Breast epithelium (tissue), 4 donors: ENCODE measurements at places on chromosomes 2 and 18.

DNA sequence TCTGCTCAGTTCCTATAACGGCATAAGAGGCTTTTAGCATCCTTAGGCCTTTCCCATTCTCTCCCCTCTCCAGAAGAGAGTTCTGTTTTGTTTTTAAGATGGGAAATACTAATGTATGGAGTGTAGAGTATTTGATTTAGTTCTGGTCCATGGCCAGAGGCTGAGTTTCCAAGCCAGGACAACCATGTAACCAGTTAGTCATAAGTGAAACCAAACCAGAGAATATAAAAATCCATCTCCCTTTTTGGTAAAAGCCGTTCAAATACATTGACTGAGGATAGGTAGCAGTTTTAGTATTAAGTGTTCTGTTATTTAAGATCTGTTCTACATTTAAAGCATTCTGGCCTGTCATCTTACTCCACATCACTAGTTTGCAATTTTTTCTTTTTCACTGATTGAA lies 3.1 kb downstream of the PSMD1 start:
- DNase-seq = no peak

DNA sequence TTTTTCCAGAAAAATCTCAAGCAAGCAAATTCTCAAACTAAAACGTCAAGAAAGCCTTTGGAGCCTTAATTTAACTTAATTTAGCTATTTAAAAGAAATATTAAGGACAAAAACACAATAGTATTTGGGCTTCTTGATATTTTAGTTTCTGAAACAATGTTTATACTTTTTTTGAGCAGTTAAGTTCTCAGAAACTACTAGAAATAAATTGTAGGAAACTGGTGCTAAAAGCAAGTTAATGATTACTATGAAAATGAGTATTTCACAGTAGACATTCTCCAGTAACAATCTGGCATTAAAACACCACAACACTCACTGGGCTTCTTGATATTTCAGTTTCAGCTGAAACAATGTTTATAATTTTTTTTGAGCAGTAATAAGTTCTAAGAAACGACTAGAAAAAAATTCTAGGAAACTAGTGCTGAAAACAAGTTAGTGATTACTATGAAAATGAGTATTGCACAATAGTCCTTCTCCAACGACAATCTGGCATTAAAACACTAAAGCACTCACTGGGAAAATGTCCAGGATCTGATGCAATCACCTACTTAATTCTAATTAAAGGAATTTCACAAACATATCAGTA lies 45.1 kb downstream of the TRAK2 start:
- no peak for DNase-seq

GRCh38 chr2:219645631-219646527 lies 18.4 kb downstream of the SLC4A3 start:
- DNase-seq = no peak

GRCh38 chr2:144493027-144493809 lies 26.7 kb downstream of the ZEB2 start:
- DNase-seq = no peak

- no peak for DNase-seq
Observed at GRCh38 chr2:102540882-102541281, 67.9 kb downstream of the SLC9A4 start.

DNA sequence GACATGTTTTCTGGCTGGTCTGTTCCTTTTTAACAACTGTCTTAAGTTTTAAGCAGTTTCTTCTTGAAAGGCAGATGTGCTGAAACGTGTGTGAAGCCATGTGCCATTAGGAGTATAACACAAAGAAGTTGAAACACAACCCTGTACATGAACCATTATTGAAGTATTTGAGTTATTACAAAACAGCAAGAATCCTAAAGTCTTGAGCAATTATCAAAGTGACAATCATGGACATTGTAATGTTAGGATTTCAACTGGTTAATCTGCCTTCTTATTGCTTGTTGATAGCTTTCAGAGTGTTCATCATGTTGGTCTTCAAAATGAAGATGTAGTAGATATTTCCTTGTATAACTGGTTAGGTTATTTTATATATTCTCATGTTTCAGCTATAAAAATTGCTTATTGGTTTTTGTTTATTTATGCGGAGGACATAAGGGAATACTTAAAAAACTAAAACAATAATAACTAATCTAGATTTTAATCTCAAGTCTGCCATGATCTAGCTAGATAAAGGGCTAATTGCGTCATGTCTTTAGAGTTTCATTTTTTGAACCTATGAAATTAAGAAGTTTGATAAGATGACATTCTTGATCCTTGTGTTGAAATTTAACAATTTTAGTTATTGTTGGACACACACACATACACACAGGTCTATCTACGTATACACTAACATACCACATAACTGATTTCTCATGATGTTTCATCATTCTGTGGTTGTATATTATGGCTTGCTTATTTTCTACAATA lies 21.1 kb downstream of the PPP1R1C start:
- DNase-seq = no peak

DNA sequence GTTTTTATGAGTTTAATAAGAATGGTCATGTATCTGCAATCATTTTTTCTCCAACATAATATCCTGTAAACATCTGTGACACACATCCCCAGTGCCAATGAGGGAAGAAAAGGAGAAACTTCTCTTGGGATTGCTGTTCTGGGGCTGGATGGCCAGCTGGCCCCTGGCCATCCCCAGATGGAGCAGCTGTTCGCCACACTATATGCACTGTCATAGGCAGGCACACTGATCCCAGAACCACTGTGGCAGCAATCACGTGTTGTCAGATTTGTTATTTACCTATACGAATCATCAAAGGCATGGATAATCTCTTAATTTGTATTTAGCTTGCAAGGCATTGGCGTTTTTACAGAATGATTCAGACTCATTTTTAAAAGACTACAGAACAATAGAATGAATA lies 167.6 kb upstream of the ACAA2 start:
- no peak for DNase-seq

DNA sequence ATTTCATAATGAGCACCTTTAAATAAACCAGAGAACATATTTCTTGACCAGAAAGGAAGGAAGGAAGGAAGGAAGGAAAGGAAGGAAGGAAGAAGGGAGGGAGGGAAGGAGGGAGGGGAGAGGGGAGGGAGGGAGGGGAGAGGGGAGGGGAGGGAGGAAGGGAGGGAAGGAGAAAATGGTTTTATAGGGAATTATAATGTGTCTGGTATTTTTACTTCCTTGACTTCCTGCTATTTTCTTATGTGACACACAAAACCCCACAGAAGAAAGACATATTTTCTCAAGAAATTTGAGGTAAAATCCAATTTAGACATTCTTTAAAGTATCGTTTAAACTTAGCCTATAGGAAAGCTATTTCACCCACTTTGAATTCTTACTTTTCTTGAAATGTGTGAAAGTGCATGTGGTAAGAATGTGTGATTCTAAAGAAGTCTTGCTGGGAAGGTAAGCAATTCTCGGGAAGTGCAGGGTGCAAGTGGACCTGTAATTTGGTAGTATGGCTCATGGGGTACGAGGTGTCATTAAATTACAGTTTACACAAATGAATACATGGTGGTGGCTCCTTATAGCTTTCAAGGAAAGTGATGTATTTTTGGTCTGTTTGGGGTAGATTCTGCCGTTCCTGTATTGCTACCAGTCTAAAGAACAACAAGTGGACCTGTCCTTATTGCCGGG lies 18.0 kb downstream of the RNF125 start:
- no peak for DNase-seq

GRCh38 chr18:47560723-47561715 lies 309.6 kb upstream of the SKOR2 start:
- no peak for DNase-seq

GRCh38 chr2:121969166-121969565 lies 213.7 kb downstream of the TSN start:
- no peak for DNase-seq

DNA sequence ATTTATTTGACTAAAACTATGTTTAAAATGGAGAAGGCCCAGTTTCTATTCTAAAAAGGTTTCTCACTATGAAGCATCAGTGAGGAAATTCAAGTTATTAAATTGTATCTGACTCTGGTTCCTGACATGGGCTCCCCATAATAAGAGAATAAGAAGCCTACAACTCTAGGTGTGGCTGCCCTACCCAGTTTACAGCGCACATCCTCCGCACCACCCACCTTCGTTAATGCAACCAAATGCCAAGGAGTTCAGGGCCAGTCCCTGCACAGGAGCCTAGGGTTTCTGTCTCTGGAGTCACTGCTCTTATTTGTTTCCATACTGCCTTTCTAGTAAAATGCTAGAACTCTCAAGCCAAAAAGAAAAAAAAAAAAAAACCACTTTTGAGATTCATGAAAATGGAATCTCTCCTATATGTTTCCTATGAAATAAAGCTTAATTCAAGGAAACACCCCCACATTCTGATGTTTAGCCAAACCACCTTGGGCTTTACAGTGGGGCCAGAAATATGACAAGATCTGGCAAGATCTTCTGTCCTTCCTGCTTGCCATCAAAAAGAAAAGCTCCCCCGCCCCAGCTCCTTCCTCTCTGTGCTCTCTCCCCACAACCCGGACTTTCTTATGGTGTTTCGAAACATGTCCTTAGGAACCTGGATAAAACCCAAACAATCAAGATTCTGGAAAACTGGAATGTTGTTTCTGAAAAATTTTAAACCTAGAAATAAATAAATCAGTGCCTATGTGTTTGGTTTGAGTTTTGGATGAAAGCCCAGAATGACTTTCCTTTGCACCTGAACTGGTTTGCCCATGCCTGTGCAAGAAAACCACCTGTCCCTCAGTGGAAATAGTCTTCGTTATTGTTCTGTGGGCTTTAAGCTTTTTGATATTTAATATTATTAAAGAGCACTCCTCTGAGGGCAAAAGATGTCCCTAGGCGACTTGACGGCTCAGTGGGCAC lies 136.7 kb downstream of the SP3 start:
- DNase-seq = no peak

DNA sequence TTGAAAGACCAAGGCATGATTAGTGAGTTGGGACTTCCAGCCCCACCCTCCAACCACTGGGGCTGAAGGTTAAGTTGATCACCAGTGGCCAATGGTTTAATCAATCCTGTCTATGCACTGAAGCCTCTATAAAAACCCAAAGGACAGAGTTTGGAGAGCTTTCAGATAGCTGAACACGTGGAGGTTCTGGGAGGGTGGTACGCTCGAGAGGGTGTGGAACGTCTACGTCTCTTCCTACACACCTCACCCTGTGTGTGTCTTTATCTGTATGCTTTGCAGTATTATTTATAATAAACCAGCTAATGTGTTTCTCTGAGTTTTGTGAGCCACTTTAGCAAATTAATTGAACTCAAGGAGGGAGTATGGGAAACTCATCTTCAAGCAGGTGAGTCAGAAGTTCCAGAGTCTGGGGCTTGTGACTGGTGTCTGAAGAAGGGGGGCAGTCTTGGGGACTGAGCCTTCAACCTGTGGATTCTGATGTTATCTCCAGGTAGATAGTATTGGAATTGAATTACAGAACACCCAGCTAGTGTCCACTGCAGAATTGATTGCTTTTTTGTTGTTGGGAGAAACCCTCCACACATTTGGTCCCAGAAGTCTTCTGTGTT lies 20.3 kb downstream of the ACTR3 start:
- no peak for DNase-seq

DNA sequence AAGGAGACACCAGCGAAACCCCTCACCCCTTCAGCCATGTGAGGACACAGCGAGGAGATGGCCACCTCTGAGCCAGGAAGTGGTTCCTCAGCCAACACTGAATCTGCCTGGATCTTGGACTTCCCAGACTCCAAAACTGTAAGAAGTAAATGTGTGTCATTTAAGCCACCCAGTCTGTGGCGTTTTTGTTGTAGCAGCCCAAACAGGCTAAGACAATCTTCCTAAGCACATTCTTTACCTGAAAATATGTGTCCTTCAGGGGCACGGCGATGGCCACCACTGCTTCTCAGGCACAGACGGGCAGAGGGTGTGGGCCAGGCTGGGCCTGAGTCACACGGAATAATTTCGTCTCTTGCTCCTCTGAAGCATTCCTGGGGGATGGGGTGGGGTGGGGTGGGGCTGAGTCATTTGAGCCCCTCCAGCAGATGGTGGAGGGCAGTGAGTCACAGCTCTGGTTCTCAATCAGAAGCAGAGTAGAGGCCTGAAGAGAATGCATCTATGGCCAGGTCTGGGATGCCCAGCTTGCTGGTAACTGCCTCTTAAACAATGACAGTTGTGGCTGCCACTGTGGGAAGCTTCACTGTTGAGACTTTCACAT lies 142.4 kb downstream of the CAPN13 start:
- DNase-seq = no peak

DNA sequence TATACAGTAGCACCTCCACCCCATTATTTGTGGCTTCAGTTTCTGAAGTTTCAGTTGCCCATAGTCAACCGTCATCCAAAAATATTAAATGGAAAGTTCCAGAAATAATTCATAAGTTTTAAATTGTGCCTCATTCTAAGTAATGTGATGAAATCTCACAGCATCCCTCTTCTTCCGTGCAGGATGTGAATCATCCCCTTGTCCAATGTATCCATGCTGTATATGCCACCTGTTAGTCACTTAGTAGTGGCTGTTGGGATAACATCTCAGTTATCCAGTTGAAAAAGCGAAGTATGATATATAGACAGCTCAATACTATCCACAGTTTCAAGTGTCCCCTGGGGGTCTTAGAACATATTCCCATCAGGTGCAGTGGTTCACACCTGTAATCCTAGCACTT lies 119.1 kb upstream of the OTX1 start:
- no peak for DNase-seq

GRCh38 chr2:234488913-234489451 lies 7.9 kb downstream of the ARL4C start:
- no peak for DNase-seq

DNA sequence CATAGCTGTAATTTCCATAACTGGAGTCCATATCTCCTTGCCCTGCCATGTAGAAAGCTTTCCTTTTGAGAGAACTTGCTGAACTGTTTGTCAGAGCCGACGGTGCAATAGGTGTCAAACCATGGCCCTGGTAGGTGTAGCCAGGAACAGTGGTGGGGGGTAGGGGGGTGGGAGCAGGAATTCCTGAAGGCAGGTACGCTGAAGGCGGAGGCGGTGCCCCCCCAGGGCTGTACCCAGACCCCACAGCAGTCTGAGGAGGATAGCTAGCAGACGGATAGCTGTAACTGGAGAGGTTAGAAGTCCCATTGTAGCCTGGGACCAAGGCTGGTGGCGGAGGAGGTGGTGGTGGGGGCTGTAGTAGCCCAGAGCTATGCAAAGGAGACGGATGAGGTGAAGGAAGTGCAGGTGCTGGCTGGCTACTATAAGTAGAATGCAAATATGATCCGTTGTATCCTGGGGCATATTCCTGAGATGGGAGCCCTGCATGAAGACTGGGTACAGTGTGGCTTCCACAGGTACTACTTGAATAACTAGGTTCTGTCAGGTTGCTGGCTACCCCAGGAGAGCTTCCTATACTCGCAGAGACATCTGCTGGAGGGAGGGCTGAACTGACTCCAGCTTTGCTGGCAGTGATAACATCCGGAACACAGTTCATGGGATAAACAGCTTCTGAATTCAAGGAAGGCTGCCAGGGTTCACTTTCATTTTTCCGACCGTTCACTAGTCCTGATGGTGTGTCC lies 124.8 kb downstream of the FIGN start:
- no peak for DNase-seq

- no peak for DNase-seq
Observed at GRCh38 chr2:11867926-11868325, 121.5 kb downstream of the LPIN1 start.

- no peak for DNase-seq
Observed at GRCh38 chr2:207515671-207516070, 14.1 kb upstream of the CREB1 start.
